ENCODE measurements at places on chromosomes 12 and 14. TPM values are rescaled to one million over a fixed set of nuclear protein-coding genes. Genes with fewer than 3 reads are reported as not detected.

- no peak for DNase-seq
Observed at GRCh38 chr12:68356060-68356695, 24.0 kb upstream of the MDM1 start.

GRCh38 chr14:98544174-98544573, 727.8 kb downstream of the BCL11B start:
- DNase-seq, result no peak

DNA sequence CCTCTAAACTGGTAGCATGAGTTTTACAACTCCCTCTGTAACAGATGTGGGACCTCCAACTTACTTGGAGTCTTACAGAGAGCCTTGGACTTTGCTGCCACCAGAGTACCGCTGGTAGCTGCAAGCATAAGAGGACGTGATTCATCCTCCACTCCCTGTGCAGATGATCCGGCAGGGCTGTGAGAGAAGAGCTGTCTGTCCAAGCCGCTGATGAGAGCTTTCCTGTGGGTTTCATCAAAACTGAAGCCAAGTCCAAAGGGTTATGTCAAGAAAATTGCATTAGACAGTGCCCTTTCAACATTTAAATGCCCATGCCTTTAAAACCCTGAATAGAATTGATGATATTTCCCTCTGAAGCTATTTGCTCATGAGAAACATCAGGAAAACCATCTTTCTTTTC, 85.8 kb downstream of the LLPH start:
- DNase-seq, result no peak

GRCh38 chr14:21091821-21092272, 6.6 kb downstream of the ZNF219 start:
- no peak for DNase-seq

DNA sequence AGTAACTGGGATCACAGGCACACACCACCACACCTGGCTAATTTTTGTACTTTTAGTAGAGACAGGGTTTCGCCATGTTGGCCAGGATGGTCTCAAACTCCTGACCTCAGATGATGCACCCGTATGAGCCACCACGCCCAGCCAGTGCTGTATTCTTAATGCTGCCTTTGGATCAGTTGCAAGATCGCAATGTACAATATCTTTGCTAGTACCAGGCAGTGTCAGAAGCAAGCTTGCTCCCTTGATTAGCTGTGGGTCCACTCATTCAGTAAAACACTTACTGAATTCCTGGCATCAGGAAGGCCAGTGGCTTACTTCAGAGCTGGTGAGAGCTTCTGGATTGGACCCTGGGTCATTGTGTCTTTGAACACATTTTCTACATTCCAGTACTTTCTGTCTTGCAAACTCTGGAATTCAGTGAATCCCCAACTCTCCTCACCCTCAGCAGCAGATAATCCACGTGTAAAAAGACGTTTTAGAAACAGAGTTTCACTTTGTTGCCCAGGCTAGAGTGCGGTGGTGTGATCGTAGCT, 1183.7 kb downstream of the AACS start:
- no peak for DNase-seq

Gene MUCL1
- total RNA-seq, result not detected

Gene OAS1
- total RNA-seq, result 138 TPM

Gene NRXN3
- not detected for total RNA-seq

DNA sequence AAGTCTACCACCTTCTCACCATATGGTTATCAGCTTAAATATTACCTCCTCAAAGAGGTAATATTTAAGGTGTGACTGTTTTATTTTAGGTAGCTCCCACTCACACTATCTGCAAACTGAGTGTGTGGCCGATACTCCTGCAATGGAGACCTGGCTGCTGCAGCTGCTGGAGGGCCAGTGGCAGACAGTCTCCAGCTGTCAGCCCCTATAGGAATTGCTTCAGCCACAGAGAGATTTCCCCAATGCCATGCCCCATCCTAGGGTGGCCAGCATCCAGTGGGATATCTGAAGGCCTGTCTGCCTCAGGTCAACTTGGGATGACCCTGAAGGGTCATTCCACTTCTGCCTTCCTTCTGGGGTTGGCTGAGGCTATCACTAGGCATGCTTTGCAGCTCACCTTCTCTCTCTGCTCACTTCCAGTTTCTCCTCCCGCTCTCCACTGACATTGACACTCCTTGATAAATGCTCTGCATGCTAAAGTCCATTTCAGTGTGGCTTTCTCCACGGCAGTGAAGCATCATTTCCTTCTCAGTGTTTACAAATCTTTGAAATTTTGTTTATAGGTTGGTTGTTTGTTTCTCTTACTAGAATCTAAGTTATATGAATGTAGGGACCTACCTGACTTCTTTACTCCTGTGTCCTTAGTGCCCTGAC, 90.2 kb upstream of the USP44 start:
- DNase-seq, result no peak

Gene TAS2R42
- total RNA-seq, result not detected

GRCh38 chr12:229441-230191, 15.7 kb upstream of the SLC6A12 start:
- DNase-seq, result no peak

Gene GLT8D2
- total RNA-seq, result not detected

DNA sequence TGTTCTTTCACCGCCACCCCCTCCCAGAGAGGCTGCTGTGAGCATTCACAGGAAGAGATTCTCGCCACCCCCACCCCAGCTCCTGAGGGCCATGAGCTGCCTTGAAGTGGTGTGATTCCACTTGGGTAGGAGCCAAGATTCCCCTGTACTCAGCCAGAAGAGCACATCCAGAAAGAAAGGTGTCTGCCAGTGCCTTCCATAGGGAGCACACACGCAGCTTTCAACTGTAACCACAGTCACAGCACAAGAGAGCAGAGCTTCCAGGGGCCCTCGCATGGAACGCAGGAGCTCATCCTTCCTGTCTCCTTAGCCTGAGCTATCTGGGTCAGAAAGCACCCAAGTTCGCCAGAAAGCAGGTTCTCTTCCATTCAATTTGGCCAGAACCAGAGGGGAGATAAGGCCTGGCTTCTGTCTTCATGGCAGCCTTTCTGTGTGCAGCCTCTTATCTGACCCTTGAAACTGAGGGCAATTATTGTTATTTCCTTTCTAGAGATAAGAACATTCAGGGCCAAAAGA, 66.6 kb upstream of the SCN8A start:
- no peak for DNase-seq

DNA sequence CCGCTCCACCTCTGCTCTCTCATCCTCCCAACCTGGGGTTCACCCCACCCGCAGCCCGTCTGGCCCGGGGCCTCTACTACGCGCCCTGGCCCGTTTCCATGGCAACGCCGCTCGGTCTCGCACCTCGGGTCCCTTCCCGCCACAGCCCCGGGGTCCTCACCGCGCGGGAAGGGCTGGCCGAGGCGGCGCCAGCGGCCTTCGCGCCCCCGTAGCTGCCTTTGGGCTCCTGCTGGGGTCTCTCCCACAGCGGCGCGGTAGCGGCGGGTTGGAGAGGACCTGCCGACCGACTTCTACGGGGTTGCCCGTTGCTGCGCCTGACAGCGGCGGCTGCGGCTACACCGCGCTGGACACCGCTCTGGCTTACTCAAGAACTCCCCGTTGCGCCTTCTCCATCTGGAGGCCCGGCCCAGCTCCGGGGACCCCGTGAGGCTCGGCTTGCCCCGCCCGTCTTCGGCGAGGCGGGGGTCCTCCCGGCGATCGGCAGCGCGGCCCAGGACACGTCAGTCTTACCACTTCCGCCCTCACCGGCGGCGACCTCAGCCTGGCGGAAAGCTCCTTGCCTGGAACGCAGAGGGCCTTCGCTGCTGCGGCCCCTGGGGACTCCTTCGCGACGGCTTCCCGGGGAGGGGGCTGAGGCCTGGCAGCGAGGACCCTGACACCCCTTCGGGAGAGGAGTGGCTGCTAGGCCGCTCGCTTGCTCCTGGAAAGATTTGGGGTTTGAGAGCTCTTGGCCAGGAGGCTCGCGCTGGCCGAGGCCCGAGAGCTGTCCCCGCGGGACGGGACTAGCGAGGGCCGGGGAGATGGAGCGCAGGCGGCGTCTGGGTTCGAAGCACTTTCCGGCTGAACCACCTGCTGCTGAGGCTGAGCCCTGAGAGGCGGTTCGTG, at the start of gene TM9SF1:
TM9SF1 (minus strand) TSS at position 256 of the 885 bp plus-strand sequence. CDS start 422 bp downstream, outside the sequence.
- peak; percentile 93 for DNase-seq

DNA sequence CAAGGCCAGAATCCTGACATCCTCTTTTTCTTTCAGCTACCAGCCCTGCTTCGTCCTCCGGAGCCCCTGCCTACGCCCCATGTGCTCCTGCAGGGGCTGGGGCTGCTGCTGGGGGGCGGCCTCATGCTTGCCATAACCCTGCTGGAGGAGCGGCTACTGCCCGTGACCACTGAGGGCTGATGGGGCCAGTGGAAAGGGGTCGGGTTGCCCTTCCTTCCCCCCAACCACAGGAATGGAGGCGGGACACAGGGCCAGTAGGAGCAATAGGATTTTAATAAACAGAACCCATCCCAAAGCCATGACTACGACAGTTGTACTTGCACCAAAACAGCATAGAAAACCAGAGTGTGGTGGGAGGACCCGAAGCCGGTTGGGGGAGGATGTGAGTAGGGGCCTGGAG, 7.7 kb downstream of the SLC39A5 start:
- no peak for DNase-seq

- DNase-seq, result no peak
Observed at GRCh38 chr12:14275886-14276285, 89.6 kb upstream of the ATF7IP start.

Gene FOXA1
- not detected for total RNA-seq

DNA sequence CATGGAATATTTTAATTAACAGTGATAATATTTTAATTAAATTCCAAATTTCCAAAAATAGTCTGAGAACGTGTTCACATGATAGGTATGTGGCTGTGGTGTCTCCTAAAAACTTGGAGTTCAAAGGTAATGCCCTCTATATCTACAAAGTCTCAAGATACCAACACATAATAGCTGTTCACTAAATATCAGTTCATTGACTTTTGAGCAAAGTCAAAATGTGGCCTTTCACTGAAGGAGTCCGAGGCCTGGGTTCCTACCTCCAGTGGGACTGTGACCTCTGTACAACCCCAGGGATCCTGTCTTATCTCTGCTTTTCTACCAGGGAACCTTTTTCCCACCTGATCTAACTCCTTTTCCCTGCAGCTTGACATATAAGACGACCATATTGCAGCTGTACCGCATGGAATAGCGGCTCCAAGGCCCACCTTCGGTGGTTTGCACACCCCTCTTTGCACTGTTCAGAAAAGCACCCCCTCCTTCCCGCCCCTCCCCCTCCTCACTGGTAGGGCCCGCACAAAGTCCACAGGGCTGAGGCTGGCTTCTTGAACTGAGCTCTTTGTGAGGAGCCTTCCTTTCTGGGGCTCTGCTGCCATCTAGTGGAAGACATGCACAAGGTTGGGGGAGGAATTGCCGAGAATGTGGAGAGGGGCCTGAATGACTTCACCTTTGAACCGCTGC, 3.1 kb downstream of the CCND2 start:
- DNase-seq, result peak; percentile 76

- DNase-seq, result no peak
Observed at GRCh38 chr12:89969093-89969492, 260.5 kb upstream of the ATP2B1 start.

- no peak for DNase-seq
Observed at GRCh38 chr12:111792155-111792855, 25.6 kb downstream of the ALDH2 start.

- DNase-seq, result no peak
Observed at GRCh38 chr12:111389635-111390034, 16.1 kb upstream of the SH2B3 start.

Gene LRP1
- total RNA-seq, result 6.1 TPM

DNA sequence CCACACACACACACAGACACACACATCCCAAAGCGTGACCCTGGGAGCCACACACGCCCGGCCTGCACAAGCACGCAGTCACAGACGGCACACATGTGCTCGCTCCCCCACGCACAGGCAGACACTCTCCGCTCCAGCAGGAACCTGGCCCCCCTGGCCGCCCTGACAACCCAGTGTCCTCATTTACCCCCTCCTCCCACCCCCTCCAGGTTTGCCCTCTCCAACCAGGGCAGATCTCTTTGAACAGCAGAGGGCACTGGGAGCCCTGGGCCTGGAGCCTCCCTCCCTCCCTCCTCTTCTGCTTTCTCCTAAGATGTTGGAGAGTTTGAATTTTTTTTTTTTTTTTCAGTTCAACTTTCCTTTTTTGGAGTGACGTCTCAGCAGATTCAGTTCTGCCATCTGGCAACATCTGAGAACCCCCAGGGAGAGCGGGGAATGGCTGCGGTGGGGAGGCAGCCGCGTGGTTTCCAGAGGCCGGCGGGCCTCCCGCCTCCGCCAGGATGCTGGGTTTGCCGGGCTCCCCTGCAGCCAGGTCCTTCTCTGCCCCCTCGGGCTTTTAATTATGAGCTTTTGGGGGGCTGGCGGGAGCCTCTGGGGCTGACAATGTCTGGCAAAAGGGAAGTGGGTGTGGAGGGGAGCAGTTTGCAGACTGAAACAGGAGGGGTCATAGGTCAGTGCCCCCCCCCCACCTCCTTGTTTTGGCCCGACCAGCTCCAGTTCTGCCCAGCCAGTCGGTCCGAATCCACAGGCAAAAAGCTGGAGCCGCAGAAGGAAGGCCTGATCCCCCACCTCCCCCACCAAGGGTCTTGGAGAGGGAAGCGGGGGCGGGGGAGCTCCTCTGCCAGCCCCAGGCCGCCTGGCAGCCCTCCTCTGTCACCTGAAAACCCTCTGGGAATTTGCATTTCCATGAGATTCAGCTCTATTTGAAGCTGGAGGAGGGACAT, 1.3 kb upstream of the NCOR2 start:
- DNase-seq, result no peak

DNA sequence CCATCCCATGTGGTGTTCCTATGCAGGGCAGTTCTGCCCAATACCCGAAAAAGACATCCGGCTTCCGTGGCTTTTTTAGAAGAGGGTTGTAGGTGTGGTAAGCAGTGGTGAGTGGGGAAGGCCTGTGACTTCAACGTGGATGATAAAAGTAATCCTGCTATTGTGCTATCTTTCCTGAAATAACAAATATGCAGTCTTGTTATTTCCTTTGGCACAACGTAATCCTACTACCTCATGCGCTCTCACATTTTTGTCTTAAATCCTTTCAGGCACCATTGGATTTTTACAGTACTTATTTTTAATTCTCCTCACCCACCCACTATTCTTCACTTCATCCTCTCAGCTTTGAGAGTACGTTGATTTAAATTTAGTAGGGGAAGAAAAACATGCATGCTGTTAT, 96.8 kb downstream of the IPO8 start:
- DNase-seq, result no peak

Gene GPR65
- 23.6 TPM for total RNA-seq

DNA sequence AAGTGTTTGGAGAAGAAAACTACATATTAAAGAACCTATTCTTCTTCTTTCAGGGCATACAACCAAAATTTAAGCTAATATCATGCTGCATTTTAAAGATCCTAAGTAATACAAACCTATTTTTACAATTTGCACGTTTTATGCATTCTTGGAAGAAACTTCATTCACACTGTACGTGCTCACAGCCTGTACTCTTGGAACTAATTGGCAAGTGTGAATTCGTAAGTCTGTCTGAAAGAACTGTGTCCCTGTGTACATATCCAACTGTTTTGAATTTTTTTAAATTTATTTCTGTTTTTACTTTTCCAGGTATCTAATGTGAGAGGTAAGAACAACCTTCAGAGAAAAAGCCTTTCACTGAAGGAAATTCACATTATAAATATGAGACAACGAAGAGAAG, 347.0 kb downstream of the MDGA2 start:
- DNase-seq, result no peak

DNA sequence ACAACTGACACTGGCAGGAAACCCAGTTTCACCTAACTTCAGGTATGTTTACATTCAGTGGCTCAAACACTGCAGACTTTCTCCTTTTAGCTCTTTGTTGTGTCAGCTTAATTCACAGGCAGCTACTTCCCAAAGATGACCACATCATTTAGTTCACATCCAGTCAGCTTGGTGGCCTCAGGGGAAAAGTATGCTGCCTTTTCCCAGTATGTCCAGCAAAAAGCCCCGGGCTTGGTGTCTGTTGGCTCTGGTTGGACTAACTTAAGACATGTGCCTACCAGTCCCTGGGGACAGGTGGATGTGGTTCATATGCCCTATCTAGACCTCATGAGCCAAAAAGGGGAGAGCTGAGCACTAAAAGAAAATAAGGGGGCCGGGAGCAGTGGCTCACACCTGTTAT, 56.4 kb downstream of the GOLGA5 start:
- DNase-seq, result no peak
